Regular cardiac myocyte (primary cell): ENCODE measurements at places on chromosomes 4 and X. TPM values are rescaled to one million over a fixed set of nuclear protein-coding genes. Genes with fewer than 3 reads are reported as not detected.

NXF2B gene
- total RNA-seq, result not detected in 2 replicates

CXCL13 gene
- total RNA-seq, result not detected in 2 replicates

ITM2A gene
- total RNA-seq, result 0.28 and 0.58 TPM in 2 replicates

TRAPPC11 gene
- 40.8 and 64.3 TPM in 2 replicates for total RNA-seq

CT45A7 gene
- total RNA-seq, result not detected in 2 replicates

UGT2A1 gene
- not detected in 2 replicates for total RNA-seq
